ENCODE measurements at places on chromosomes 11 and 22. TPM values are rescaled to one million over a fixed set of nuclear protein-coding genes. Genes with fewer than 3 reads are reported as not detected.

Gene SLC22A25
- not detected for total RNA-seq

Gene C11orf42
- total RNA-seq, result not detected

Gene POLD3
- 19.8 TPM for total RNA-seq

Gene PLAAT5
- not detected for total RNA-seq

Gene OR8G1
- not detected for total RNA-seq

Gene OVOL1
- total RNA-seq, result not detected

Gene LDHAL6A
- not detected for total RNA-seq

Gene SLC3A2
- 160 TPM for total RNA-seq

Gene KREMEN1
- total RNA-seq, result 12.0 TPM

Gene RBMXL2
- total RNA-seq, result not detected

Gene ASRGL1
- 0.88 TPM for total RNA-seq

Gene PLEKHA7
- total RNA-seq, result 0.22 TPM

Gene ABTB2
- 12.5 TPM for total RNA-seq
